ENCODE measurements at places on chromosomes 5 and 9.

GRCh38 chr5:36033486-36033885 is 33.2 kb downstream of the UGT3A2 start:
- DNase-seq: no peak

DNA sequence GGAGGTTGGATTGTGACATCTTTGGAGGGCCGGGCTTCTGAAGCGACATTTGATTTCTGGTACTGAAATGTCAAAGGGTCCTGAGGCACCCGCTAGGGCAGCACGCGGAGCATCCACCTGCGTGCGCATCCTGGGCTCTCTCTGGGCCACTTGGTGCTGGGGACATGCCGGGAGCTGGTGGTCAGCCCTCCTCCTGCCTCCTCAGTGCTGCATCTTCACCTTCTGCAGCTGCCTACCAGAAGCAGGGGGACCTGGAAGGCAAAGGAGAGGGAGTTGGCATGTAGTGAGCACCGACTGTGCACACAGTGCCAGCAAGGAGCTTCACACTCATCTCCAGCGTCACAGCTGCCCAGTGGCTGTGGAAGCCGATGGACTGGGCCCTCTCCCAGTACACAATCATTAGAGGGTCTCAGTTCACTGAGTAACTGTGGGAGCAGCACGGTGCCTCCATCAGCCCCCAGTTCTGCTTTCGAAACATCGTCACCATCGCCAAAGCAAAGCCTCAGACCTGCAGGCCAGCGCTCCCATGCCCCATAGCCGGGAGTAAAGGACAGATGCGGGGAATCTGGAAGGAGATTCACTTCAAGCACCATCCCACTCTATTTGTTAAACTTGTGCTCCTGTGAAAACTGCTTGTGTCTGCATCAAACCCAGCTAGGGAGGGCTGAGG is 138.4 kb downstream of the KCNIP1 start:
- DNase-seq: no peak

DNA sequence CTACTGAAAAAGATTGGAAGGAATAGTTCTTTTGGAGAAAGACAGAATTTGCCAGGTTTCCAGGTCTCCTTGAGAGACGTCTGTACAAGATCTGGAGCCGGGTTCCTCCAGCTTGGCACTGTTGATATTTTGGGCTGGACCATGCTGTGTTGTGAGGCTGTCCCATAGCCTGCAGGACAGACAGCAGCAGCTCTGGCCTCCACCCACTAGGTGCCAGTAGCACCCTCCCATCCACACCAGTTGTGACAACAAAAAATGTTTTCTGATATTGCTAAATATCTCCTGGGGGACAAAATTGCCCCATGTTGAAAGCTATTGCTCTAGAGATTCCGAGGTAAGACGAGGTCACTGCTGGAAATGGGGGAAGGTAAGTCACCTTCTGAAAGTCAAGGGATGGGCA is 287.7 kb upstream of the DAP start:
- DNase-seq: no peak

DNA sequence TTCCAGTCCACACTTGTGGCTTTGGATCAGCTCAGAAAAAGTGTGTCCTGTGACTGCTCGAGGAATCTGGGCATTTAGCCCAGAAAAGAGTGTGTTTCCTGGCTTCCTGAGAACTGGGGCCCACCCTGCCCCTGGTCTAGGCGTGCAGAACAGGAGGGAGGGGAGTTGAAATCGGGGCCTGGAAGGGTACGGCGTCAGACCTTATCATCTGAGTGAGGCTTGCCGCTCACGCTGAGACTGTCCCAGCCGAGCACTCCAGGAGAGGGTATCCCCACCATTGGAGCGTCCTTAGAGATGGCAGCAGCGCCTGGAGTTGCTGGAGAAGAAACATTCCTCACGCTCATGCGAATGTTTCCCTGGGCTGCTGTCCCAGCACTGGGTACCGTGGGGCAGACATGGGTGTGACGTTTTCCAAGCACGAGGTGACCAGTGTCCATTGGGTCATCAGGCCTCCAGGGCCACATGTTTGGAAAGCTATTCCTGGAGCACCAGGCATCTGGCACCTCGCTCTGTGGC is 22.5 kb downstream of the NEK6 start:
- DNase-seq: no peak

- peak; percentile 16 for DNase-seq
These were observed 18.7 kb downstream of the HSD17B4 start for GRCh38 chr5:119470851-119471451.

DNA sequence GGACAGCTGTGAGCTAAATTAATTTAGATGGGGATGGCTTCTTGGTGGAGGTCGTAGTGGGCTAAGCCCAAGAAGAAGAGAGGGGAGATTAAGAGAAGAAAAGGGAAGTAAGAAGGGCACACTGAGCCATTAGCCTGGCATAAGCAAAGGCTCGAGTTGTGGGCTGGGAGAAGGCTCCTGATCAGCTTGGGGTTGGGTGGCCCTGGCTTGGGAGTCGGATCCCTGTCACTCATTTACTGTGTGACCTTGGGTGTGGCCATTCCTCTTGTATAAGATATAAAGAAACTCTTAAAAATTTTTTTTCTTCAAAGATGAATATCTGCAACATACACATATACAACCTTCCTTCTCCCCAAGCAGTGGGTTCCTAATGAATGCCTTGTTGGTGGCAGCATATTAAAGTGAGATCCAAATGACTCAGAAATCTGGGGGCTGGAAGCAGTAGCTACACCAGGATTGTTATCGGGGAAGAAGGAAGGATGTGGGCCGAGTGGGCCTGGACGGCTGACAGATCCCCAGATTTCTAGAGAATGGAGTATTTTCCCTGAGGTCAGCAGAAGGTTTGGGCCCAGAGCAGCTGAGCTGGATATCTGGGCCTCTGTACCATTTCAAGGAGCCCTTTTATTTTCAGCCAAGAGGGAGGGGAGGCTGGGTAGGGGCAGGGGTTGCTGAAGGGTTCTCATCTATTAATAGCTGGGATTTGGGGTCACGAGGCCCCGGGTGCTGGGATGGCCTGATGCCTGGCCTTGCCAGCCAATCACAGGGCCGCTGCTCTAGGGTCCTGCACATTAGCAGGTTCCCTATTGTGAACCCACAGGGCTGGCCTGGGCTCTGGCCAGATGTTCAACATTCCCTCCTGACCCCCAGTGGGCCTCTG is 52.1 kb downstream of the PPARGC1B start:
- no peak for DNase-seq

DNA sequence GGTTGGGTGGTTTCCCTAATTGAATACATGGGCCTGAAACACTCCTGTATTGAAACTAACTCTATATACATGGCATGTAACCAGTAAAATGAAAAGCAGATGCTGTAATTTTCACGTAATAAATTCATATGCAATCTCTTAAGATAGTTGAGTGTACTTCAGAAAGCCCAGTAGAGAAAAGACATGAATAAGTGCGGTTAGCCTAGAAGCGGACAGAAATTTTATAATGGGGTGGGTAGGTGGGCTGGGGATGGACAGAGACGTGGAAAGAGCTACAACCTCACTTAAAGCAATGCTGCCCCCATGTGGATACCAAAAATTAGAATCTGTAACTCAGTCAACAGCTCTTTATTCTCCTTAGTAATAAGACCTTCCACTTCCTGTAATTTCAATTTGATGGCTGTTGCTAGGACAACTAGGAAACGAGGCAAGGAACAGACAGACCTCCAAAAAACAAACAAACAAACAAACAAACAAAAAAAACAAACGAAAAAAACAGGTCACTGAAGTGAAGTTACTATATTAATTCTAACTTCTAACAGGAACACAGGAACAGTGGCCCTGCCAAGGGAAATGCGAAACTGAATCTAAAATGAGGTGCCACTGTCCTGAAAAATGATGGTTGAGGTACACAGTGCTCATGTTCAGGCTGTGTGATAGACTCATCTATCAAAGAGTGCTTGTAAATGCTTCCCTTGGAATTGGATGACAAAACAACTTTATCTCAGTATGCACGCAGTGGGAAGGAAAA is 103.4 kb upstream of the GNA14 start:
- DNase-seq: peak; percentile 24

- no peak for DNase-seq
These were observed 39.0 kb downstream of the PRKACG start for GRCh38 chr9:68974901-68975300.

- DNase-seq: no peak
These were observed 11.1 kb downstream of the SIT1 start for GRCh38 chr9:35639631-35640030.

GRCh38 chr5:173234129-173234790 is 746 bp downstream of the NKX2-5 start:
- peak; percentile 41 for DNase-seq

DNA sequence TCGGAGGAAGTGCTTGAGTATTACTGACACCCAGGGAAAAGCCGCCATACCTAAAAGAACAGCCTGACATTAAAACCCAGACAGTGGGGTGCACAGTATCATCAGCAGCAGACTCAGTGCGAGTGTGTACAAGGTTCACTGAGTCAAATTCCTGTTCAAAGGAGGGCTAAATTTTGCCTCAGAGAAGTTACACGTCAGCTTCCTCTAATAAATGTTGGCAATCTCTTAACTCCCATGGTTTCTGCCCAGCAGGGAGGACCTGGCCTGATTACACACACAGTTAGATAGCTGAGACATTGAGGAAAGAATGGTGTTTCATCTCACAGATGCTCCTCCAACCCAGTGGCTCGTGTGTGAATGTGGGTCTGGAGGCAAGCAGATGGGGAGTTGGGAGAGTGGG is 38.2 kb downstream of the NIPSNAP3B start:
- DNase-seq: no peak

GRCh38 chr5:144076521-144077083 is 93.9 kb downstream of the YIPF5 start:
- DNase-seq: no peak

- peak; percentile 50 for DNase-seq
These were observed 18.2 kb upstream of the MGAT1 start for GRCh38 chr5:180820788-180821321.

DNA sequence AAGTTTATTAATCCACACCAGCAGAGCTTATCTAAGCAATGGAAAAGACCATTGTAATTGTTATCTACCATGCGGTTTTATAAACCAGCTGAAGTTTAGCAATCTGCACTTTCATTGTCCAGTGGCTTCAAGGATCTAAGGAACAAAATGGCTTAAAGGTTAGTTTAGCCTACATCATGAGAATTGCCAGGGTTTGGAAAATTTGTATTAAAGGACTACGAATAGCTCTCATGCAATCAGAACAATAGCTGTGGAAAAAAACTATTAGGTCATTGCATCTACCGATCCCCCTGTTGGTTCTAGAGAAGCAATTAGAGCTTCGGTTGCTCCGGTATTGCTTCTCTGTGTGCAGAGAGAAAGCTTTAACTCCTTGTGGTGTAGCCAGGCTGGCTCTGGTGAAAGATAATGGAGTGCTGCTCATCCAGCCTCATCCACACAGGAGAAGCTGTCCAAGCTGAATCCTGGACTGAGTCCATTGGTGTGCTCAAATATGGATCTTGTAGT is 86.3 kb upstream of the SLC12A2 start:
- DNase-seq: no peak

DNA sequence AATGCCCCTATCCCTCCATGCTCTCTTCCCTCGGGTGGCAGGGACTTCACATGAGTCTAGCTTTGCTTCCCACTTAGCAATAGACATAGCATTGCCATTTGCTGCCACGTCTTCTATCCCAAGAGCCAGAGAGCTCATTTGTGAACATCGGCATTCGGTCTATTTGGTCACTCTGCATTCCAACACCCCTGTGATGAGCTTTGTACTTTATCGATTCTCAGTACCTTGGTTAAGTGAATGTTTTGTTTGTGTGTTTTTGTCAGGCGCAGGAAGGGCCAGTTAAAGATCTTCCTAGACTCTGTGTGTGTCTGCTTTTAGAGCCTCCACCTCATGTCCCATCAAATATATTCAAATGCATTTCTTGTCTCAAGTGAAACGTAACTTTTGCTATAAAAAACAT is 141.7 kb downstream of the TARS1 start:
- no peak for DNase-seq

- no peak for DNase-seq
These were observed 176.3 kb upstream of the PPP1R26 start for GRCh38 chr9:135303280-135303647.
